Naive B cell (primary cell): ENCODE measurements at places on chromosomes 7 and 10. TPM values are rescaled to one million over a fixed set of nuclear protein-coding genes. Genes with fewer than 3 reads are reported as not detected.

KCP gene
- 0.33 TPM for polyA plus RNA-seq

DNA sequence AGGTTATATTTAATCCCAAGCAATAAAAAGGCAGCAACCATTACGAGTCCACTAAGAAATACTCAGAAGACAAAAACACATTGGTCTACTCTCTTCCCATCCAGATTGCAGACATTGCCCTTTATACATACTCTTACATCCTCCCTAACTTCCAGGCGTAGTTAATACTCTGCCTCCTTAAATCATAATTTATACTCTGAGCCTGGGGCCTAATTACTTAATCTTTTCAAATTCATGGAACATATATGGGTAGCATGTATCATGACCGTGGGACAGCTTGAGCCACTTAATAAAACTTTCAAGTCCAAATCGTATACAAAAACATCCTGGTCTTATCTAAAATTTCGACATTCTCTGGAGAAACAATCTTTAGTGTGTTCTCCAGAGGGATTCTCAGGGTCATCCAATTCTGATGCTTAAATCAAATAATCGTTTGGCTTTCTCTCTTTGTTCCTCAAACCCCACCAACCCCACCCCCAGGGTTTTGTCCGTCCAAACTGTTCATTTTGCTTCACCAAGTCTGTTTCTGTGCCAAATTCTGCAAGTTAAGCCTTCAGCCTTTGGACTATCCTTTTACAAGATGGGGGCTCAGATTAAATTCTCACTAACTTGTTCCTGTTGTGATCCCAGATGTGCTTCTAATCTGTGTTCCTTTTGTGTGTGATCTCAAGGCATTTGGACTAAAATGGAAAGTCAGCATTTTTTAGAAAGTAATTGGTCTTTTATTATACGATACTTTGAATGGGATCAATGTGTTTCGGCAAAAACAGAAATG lies 86.4 kb downstream of the ADAM12 start:
- no peak for DNase-seq

DNA sequence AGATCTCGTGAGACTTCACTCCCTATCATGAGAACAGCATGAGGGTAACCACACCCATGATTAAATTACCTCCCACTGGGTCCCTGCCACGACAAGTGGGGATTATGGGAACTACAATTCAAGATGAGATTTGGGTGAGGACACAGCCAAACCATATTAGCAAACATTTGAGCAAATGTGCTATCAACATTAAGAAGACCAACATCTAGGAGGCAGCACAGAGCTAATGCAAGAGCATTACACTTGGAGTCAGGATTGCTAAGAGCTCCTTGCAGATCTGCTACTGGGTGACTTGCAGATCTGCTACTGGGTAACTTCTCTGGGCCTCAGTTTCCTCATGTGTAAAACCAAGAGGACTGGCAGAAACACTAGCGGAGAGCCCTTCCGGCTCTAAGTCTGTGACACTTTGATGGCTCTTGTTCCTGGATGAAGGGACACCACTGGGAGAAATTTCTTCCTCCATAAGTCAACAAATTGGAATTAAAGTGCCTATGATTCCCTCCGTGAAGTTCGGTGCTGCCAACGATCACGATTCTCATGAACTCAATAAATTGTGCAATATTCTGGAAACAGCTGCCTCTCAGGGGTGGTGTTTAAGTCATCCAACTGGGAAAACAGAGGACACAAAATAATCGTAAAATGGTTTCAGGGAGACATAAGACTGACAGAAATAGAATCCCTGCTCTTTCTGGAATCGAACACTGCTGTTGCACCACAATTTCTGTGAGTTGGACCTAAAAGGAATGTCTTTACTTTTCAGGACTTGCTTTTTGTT lies 115.8 kb upstream of the ITGB1 start:
- DNase-seq, result no peak

CNPY1 gene
- not detected for polyA plus RNA-seq

DNA sequence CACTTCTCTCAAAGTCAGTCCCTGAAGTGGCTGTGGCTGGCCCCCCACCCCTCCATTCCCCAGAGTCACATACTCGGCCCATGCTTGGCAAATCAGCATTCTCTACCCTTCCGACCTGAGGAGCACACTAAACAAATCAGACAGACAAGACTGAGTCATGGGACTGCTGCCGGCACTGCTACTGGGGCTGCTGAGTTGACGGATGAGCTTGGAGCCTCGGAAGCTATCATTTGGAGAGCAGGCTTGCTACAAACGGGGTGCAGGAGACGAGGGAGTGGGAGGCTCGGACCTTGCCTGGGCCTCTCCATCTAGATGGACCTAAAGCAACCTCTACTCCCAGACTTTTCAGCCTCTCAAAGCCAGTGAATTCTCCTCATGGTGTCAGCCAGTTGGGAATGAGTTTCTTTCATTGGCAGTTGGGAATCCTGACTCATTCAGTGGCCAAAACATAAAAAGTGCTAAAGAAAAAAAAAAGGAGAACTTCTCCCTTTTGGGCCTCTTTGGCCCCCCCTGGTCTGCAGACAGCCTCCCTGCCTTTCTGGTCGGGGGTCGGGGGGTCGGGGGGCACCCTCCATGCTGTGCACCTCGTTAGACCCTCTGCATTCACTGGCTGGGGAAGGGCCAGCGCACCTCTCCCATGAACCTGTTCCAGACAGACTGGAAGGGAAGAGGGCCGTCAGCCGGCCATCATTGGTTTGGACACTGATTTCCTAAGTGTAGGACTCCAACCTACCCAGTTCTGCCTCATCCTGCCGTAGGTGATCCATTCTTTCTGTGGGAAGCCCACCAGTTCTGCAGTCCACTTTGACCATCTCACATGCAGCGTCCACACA lies 52.3 kb upstream of the COL13A1 start:
- no peak for DNase-seq

GRCh38 chr10:86992929-86993328 lies 24.6 kb downstream of the ADIRF start:
- no peak for DNase-seq

GRCh38 chr7:149286811-149287400 lies 24.9 kb downstream of the ZNF783 start:
- DNase-seq, result no peak

- DNase-seq, result no peak
Observed at GRCh38 chr7:104160375-104160774, 47.4 kb downstream of the ORC5 start.

DGKI gene
- polyA plus RNA-seq, result not detected

GRCh38 chr10:49012603-49013002 lies 73.0 kb upstream of the LRRC18 start:
- DNase-seq, result no peak

GRCh38 chr7:42262964-42263363 lies 26.0 kb upstream of the GLI3 start:
- no peak for DNase-seq

DNA sequence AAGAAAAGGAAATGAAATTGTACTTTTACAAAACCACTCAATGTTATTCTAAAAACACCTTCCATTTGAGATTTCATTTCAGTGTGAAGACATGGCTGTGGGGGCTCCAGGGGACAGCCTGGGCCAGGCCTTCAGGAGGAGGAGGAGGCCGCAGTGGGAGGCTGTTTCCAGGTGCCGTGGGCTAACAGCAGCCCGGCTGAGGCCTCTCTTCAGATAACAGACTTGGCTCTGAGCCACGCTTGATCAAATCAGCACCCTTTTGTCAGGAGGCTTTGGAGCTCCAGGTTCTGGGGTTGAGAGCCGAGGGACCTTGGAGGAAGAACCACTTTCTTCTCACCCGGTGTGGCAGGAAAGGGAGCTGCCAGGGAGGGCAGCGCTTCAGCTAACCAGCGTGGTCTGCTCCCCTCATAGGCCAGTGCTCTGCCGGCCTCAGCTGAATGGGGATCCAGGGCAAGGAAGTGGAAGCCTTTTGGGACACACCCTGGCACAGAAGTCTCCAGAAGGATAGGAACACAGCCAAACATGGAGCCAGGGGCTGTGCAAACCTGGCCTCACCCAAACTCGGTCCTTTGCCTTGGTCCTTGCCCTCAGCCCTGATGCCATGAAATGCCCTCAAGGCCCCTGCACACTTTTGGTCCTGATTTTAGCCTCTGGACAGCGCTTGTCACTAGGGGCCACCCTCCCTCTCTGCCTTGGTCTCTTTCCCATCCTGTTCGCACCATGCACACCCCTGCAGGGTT lies 23.5 kb upstream of the CHST15 start:
- no peak for DNase-seq

- no peak for DNase-seq
Observed at GRCh38 chr7:28729727-28730126, 228.4 kb downstream of the TRIL start.

DNA sequence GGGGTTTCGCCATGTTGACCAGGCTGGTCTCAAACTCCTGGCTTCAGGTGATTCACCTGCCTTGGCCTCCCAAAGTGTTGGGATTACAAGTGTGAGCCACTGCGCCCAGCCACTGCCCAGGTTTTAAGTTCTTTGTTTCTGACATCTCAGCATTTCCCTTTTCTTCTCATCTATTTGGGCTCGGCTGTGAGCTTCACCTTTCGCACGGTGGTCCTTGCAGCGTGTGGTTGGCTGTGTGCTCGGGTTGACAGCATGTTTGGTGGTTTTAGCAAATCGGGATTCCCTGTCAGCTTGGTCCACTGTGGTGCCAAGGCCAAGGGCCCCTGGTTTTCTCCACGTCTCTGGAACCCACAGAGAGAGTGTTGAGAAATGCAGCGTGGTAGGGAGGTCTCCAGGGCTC lies 138.8 kb downstream of the DNAJB6 start:
- DNase-seq, result no peak

GRCh38 chr7:158431055-158431940 lies 156.3 kb downstream of the PTPRN2 start:
- DNase-seq, result no peak

GRCh38 chr10:25797888-25798429 lies 136.1 kb upstream of the MYO3A start:
- DNase-seq, result no peak

GRCh38 chr7:73715648-73716317 lies 3.7 kb downstream of the STX1A start:
- no peak for DNase-seq

ATAD1 gene
- polyA plus RNA-seq, result 31.3 TPM

- DNase-seq, result no peak
Observed at GRCh38 chr10:85454386-85454785, 912.2 kb downstream of the GRID1 start.

DNA sequence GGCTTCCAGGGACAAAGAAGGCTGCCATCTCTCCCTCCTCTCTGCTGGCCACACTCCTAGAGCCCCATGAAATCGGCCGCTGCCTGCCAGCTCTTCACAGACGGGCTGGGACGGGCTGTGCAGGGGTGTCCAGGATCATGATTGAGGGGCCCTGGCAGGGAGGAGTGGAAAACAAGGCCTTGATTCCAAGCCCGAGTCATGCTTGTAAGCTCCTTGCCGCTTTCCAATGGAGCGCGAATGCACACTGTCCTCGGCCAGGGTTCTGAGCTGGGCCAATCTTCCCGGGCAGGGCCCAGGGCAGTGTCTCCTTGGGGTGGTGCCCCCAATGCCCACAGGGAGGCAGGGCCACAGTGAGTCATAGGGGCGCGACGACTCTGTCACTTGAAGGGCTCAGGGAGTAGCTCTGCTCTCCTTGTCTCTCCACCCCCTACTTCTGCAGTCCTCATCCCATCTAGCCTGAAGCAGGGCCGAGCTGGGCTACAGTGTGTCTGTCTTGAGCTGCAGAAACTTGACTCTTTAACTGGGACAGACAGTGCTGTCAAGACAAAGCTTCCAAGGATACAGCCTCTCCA lies 186.2 kb upstream of the SVIL start:
- no peak for DNase-seq

- DNase-seq, result no peak
Observed at GRCh38 chr10:29689001-29689400, 54.2 kb upstream of the SVIL start.

FEZF1 gene
- not detected for polyA plus RNA-seq

- no peak for DNase-seq
Observed at GRCh38 chr7:134636008-134636449, 10.6 kb upstream of the BPGM start.

FIGNL1 gene
- 14.2 TPM for polyA plus RNA-seq

DNA sequence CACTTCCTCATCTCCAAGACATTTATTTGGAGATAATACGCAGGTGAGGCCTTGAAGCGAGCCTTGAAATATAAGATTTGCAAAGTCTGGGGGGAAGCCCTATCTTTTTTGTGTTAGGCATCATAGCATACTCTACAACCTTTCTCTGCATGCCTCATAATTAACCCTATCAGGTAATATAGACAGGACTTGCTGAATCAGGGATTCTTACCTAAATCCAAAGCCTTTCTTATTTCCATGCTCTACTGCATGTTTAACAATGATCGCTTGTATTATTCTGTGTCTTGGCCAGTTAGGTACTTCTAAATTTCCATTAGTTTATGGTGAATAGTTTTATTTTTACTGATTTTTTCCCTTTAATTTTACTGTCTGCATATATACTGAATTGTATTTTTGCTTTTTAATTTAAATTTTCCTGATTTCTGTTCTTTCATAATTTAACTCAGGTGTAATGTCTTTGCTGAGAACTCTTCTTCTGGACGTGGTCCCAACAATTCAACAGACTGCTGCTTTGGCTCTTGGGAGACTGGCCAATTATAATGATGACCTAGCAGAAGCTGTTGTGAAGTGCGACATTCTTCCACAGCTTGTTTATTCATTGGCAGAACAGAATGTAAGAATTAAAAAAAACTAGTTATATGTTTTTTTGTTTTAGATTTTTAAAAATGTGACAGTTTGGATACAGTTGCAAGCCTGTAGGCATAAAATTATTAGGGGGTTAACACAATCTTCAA lies 19.3 kb downstream of the SPAG6 start:
- no peak for DNase-seq

DNA sequence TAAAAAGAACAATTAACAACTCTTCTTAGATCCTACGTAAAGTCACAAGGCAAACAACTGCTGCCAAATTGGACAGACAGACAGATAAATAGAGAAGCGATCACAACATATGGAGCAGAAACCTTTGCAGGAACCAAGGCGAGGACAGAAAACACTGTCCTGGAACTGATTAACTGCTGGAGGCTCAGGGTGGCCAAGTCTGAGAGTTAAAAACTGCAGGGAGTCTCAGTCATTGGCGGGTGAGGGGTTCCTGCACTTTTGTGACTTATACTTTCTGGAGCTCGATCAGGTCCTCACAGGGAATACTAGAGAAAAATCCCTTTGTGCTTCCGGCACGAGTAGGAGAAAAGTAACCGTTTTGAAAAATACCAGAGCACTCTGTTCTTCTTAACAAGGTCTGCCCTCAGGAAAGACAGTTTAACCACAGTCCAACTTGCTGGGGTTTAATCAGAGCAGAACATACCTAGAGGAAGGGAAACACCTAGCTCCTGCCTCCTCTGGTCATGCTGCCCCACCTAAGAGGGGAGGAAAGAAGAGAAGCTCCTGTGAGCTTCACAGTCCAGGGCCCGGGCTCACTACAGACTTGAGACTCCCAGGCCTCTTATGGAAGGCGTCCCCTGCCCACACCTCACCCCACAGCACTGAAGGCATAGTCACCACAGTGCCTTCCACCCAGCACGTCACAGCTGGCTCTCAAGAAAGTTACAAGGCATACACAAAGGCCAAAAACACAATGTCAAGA lies 74.9 kb downstream of the LARP4B start:
- DNase-seq, result no peak
